Stimulated activated CD8-positive, alpha-beta memory T cell treated with anti-CD3 and anti-CD28 coated beads, Interleukin-7, amount 100 ng/mL, for 1 hour (primary cell): ENCODE measurements at places on chromosomes 1 and 21.

DNA sequence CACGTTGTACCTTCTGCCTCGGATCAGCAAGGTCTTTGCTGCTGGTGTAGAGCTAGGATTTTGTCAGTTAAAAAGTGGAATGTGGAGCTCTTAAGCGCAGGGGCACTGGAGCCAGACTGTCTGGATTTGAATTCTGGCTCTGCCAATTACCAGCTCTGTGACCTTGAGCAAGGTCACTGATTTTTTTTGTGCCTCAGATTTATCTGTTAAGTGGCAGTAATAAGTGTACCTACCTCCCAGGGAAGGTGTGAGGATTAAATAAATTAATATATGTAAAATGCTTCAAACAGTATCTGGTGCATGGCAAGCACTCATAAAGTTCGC, 40.3 kb downstream of the UBE2U start:
- no peak for DNase-seq

DNA sequence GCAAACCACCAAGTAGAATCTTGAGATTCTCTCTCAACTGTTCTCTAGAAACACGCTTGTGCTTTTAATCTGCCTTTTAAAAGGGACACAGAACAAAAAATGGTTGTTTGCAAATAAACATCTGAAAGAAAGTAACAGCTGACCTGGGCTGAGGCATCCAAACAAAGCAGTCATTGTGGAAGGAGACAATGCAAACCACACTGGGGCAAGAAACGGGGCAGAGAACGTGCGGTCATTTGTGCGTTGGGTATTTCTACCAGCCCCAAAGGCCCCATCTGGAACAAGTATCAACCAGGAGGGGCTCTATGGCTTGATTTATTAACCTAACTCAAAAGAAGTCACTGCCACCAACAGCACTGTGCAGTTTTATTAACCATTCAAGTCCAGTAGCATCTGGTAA, 6.0 kb downstream of the STMN1 start:
- DNase-seq, result no peak

DNA sequence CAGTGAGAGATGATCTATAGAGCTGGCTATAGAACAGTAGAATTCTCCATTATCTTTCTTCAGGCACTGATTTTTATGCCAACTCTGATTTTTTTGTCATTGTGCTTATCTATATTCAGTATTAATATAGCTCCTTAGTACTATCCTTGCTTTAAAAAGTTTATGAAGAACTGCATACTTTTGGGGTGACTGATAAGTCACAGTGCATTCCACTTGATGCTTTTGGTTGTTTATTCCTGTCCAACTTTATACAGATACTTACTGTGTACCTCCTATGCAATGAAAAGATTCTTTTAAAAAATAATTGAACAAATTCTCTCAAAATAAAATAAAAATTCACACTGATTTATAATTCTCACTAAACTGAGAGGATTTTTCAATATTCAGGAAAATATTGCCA, 71.6 kb downstream of the COL24A1 start:
- no peak for DNase-seq

- no peak for DNase-seq
These were observed 48.6 kb upstream of the TMEM125 start for GRCh38 chr1:43220905-43221778.

GRCh38 chr1:205774198-205775014, 876 bp downstream of the RAB29 start:
- DNase-seq, result peak; percentile 19

GRCh38 chr1:111599781-111600693, 19.6 kb upstream of the RAP1A start:
- DNase-seq, result no peak

- DNase-seq, result no peak
These were observed 96.7 kb downstream of the DYRK1A start for GRCh38 chr21:37463083-37463801.

- no peak for DNase-seq
These were observed 36.3 kb downstream of the DHCR24 start for GRCh38 chr1:54850737-54851136.

GRCh38 chr1:163538667-163539066, 216.9 kb downstream of the NUF2 start:
- no peak for DNase-seq

- no peak for DNase-seq
These were observed 58.0 kb upstream of the PRMT6 start for GRCh38 chr1:106998431-106999002.
